Dermis lymphatic vessel endothelial cell (primary cell): ENCODE measurements at places on chromosomes 7 and 10. TPM values are rescaled to one million over a fixed set of nuclear protein-coding genes. Genes with fewer than 3 reads are reported as not detected.

Gene MMD2
- total RNA-seq = not detected in 2 replicates

Gene ATG9B
- under 0.01 TPM in 2 replicates for total RNA-seq

Gene MOGAT3
- not detected in 2 replicates for total RNA-seq

Gene VSTM4
- total RNA-seq = 0.65 and 2.8 TPM in 2 replicates
